ENCODE measurements at places on chromosomes 1 and 21.

- DNase-seq = no peak
Observed at GRCh38 chr1:48069662-48070395, 72.6 kb upstream of the TRABD2B start.

- no peak for DNase-seq
Observed at GRCh38 chr1:205344066-205344928, 12.4 kb downstream of the KLHDC8A start.

GRCh38 chr1:41476807-41477361 is 7.6 kb downstream of the EDN2 start:
- no peak for DNase-seq

- DNase-seq = no peak
Observed at GRCh38 chr1:173445164-173445563, 32.0 kb upstream of the PRDX6 start.

DNA sequence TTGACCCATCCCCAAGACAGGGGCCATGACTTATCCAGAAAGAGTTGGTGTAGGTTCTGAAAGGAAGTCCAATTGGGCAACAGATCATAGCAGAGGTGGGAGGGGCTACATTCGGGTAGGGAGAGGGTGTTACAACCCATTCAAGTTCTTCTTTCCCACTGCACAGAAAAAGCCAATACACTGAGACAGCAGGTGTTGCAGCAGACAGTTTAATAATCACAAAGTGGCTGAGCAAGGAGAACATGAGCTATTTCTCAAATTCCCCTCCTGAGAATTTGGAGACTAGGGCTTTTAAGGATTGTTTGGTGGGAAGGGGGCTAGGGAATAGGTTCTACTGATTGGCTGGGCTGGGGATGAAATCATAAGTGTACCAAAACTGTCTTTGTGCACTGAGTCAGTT is 328.4 kb upstream of the POU3F1 start:
- peak; percentile 18 for DNase-seq

DNA sequence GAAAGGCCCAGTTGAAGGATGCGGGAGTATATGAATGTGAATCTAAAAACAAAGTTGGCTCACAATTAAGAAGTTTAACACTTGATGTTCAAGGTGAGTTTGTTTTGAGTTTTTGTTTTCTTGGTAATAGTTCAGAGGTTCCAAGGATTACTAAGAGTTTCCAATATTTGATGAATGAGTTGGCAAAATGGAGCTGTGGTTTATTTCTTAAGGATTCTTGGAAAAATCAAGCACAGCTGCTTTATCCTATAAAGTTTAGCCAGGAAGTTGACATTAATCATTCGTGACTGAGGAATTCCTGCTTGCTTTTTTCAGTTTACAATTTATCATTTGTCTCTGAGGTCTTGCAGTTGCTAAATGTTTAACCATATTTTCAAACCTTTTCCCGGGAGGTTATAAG is 15.1 kb downstream of the VCAM1 start:
- no peak for DNase-seq

DNA sequence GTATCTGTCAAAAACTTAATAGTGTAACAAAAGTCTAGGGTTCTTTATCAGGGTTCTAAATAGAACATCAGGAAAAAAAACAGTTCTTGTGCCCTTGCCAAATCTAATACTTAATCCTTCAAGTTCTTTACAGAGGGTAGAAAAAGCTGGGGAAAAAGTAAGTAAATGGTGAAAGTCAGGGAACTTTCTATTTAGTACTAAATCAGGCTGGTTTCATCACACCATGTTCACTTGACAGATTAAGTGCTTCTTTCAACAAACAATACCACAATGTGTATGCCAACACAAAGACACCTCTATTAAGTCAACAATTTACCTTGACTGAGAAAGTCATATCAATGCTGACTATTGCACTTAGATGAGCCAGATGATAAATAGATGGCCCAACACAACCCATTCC is 9.7 kb downstream of the DBT start:
- DNase-seq = no peak

GRCh38 chr1:19439464-19440171 is 45.7 kb downstream of the CAPZB start:
- no peak for DNase-seq

GRCh38 chr1:223129229-223129901 is 13.7 kb downstream of the TLR5 start:
- DNase-seq = peak; percentile 82

DNA sequence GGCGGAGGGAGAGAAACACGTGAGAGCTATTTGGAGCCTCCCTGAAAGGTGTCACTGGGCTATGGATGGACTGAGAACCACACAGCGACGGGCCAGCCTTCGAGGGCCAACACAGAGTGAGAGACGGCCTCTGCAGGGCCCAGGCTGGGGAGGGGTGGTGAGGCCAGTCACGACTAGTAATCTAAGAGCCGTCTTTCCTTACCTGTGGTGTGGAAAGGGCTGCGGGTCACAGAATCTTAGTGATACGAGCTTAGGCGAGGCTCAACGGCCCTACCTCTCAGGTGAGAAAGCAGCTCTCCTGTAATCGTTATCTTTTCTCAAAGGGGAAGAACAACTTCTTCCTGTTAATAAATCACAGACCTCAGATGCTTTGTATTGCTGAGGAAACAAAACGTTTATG is 33.4 kb upstream of the COX20 start:
- DNase-seq = no peak
